Stimulated activated CD4-positive, alpha-beta T cell treated with anti-CD3 and anti-CD28 coated beads, Interleukin-1b, Interleukin-23, amount 100 ng/mL, for 24 hours (primary cell): ENCODE measurements at places on chromosomes 16 and 17.

DNA sequence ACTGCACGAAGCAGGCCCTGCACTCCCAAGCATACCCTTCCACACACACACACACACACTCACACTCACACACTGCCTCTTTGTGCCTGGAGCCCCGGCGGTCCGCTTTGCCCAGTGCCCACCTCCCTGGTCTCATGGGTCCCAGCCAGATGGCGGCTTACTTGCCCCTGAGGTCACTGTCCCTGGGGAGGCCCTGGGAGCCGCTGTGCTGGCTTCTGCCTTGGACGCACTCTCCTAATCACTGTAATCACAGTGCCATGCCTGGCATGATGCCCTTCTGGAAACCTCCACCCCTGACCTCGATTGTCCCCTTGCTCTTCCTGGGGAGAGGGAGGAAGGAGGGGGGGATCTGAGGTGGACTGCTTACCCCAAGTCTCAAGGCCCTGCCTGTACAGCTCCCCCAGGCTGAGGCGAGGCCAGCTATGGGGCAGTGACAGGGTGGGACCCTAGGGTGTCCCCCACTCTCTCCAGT, 36.0 kb downstream of the ARHGAP23 start:
- no peak for DNase-seq

DNA sequence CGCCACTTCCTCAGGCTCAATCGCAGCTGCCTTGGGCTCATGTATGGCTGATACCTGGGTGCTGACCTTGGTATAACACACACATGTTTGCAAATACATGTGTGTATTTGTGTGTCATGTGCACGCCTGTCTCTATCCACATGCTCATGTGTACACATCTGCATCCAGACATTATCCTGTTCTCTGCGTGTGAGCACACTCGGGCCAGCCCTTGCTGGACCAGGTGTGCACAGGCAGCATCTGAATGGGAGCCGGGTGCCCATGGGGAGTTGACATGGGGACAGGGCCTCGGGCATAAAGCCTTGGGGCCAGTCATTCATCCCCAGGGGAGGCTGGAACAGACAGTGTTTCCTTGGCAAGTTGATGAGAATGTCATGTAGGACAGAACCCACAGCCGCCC, 29.1 kb upstream of the CRHR1 start:
- no peak for DNase-seq

GRCh38 chr16:67758006-67758405, 38.9 kb upstream of the GFOD2 start:
- no peak for DNase-seq

GRCh38 chr17:47896672-47897490, 845 bp downstream of the SP2 start:
- no peak for DNase-seq

DNA sequence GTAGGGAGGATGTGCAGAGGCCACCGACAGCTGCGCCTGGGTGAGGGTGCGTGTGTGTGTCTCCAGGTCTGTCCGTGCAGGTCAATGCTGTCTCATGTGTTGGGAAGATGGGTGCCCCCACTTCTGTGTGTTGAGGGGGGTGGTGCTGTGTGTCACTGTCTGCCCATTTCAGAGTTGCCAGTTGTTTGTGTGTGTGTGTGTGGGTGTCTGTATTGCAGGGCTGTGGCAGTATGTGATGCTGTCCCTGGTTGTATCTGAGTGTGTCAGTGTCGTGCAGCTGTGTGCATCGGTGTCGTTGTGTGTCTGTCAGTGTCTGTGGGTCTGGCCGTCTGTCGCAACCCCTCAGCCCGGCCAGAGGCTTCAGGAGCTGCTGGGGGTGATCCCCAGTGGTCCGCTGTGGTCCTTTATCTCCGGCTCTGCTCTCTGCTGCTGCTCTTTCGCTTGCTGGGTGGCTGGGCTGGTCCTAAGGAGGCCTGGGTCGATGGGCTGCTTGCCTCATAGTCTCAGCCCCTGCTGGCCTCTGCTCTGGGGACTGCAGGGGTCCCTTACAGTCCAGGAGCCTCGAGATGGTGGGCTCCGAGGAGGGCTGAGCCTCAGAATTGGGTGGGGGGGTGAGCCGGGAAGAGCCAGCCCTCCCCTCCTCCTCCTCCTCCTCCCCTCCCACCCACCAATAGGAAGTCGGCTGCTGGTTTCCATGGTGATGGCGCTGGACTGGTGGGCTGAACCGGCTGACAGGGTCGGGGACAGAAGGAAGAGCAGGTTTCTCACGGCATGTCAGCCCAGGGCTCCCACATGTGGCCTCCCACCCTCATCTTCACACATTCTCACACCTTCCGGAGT, at the start of gene TSPOAP1:
Gene TSPOAP1, minus strand, starts transcription at position 601 of the 840 bp plus-strand sequence. CDS start 875 bp downstream, outside the sequence.
- DNase-seq, result peak; percentile 83

- no peak for DNase-seq
These were observed 55.5 kb downstream of the RPH3AL start for GRCh38 chr17:296906-297690.

DNA sequence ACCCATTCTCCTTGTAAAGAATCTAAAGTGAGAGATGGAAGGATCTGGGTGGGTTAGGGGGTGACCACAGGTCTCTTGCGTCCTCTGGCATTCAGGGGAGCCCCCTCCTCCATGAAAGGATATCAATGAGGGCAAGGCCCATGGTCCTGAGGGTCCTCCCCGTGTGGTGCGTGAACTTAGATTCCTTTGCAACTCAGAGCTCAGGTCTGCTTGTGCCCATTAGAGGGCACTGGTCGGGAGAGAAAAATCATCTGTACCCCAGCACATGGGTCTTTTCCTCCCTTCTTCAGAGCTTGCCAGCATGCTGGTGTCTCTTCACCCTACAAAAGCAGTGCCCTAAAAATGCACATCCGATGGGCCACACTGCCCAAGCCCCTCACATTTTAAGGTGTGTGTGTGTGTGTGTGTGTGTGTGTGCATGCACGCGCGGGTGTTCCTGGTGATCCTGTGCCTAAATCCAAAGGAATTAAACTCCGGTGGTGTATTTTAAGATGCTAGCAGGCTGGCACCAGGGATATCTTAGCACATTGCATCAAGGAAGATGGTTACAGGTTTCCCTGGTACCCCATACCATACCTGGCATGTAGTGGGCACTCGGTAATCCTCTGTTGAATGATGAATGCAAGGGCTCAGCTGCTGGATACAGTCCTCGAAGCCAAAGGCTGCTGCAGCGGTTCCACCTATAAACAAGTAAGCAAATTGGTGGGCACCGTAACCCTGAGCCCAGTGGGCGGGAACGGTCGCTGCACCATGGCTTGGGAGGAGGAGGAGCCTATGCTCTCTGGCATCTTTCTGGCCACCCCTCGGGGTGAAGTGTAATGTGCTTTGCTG, 4.7 kb downstream of the C1QTNF1 start:
- DNase-seq, result no peak

DNA sequence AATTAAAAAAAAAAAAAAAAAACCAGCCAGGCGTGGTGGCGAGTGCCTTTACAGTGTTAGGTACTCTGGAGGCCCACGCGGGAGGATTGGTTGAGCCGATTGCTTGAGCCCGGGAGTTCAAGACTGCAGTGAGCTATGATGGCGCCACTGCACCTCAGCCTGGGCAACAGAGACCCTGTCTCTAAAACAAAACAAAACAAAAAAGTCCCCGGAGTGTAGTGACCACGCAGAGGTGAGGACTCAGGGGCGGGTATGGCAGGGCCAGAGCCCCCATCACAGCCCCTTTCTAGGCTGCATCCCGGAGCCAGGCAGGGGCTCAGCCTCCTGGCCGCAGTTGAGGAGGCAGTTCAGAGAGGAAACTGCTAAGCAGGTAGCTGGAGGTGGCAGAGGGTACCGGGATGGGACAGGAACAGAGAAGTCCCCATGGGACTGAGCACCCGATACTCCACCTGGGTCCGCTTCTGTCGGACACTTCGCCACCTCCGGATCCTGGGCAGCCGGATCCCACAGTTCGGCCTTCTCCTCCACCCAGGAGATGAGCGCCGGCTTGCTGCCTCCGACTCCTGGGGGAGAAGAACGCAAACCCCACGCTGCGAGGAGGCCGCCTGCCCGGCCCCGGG, 800 bp downstream of the ZNF747 start:
- no peak for DNase-seq

GRCh38 chr17:50818921-50819657, 16.3 kb upstream of the WFIKKN2 start:
- no peak for DNase-seq

DNA sequence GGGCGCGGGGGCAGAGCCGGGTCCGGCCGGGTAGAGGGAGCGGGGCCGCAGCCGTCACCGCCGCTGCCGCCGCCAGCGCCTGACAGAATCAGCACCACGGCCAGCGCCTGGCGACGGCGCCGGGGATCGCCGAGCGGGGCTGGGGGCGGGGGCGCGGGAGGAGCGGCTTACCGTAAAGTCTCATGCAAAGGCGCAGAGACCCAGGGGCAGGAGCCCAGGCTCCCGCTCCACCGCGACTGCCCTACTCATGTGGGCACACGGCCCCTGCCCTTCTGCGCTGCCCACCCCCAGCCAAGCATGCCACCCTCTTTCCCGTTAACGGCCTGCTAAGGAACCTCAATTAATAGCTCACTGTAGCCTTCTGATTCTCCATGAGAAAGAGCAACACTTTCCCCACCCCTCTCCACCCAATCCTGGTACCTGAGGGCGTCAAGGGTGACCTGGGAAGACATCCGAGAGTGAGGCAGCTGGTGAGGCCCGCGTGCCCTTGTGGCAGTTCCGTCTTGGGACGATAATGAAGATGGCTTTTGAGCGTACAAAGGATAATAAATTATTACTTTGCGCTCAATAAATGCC, at the start of gene SEZ6:
Gene SEZ6, minus strand, starts transcription at position 98 of the 576 bp plus-strand sequence. CDS start 164 bp downstream, outside the sequence.
- peak; percentile 68 for DNase-seq

DNA sequence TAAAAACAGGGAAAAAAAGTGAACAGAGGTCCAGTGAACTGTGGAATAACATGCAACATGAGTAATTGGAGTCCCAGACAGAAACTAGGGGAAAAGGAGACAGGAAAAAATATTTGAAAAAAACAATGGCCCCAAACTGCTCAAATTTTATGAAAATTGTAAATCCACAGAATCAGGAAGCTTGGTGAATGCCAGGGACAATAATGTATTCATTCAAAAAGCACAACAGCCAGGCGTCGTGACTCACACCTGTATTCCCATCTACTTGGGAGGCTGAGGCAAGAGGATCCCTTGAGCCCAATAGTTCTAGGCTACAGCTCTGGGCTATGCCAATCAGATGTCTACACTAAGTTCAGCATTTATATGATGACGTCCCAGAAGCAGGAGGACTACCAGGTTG, 23.7 kb downstream of the NCOR1 start:
- no peak for DNase-seq

DNA sequence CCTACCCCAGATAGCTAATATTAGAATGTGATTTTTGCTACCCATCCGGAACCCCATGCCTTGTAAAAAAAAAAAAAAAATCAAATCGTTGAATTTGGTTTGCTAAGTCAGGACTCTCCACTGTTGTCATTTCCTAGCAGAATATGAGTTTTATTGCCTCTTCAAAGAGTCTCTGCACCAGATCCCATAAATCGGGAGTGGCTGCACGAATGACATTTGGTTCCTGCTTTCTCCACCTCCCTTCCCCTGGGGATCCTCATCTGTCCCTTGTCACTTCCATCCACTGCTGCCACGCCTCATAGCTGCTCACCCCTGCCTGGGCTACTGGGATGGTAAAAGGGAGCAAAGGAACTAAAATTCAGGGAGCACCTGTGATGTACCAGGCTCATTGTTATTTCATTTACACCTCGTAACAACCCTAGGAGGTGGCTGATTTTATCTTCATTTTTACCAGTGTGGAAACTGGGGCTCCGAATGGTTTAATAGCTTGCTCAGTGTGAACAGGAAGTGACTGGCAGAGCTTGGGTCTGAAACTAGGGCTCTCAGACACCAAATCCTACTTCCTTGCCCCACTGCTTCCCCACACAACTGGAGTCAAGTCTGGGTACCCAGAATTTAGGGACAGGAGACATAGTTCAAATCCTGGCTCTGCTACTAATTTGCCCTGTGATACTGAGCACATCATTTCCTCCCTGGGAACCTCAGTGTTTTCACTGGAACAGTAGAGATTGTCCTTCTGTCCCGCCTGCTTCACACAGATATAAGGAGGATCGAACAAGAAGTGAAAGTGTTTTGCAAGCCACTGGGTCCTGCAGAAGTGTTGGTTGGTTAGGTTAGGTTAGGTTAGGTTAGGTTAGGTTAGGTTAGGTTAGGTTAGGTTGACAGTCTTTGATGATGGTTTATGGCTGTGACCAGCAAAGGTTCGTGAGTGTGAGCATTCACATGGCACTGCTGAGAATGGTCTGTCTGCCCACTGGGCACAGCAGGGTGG, 585 bp upstream of the KRT36 start:
- DNase-seq, result no peak

DNA sequence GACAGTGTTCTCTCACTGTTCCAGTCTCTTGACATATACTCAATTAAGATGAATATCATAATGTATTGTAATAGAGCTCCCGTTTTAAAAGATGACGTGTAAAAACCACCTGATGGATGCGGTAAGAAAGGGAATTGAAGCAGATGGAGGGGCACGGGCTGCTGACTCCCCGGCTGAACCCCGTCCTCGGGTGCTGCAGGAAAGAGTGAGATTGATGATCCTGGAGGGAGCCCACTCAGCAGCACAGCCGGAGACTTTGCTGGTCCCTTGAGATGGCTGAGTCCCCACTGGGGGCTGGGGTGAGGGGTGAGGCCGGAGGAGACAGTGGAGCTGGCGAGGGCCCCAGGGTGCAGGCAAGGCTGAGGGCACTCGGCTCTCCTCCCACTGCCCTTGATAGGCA, 217.4 kb downstream of the RPTOR start:
- no peak for DNase-seq

GRCh38 chr17:51065466-51065865, 55.2 kb downstream of the SPAG9 start:
- no peak for DNase-seq

- DNase-seq, result no peak
These were observed 143.9 kb downstream of the ANKFN1 start for GRCh38 chr17:56297184-56297583.
